ENCODE measurements at places on chromosomes 2 and 18.

DNA sequence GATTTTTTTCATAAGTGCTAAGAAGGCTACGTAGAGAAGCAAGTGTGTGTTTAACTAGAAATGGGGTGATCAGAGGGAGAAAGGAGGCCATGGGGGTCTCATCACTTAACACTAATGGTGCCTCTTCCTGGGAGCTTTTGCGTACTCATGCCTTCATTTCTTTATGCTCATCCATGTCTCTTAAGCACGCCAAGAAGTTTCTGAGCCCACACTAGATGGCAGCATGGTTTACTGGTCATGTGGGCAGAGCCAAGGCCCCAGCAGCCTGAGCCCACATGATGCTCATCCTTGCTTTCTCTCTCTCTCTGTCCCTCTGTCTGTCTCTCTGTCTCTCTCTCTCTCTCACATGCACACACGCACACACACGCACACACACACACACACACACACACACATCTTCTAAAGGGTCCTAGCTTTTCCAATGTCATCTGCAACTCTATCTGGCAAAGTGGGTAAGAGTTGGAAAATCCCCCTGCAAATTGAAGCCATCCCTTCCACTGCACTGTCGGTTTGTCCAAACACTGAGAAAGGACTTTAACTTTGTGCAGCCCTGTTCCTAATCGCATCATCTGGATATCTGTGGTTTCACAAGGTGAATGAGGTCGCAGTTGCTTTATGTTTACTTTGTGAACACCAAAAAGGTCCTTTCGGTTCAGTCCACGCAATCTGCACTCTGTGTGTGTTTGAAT is 137.1 kb upstream of the CCDC68 start:
- peak; percentile 52 for DNase-seq

DNA sequence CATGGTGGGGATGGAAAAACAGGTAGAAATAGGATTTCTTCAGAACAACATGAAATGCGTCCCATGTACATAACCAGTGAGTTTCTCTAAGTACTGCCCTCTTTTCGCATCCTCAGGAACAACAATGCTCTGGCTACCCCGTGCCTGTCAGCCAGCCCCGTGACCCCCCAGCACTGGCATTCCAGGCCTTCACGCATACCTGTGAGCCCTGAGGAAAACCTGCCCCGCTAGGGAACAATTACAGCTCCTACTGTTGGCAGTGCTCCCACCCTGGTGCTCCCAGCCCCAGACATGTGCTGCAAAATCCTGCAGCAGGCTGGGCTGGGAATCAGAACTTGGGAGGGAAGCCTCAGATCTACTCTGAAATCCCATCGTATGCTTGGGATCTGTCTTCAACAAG is 9.1 kb downstream of the SMAD7 start:
- DNase-seq, result no peak

DNA sequence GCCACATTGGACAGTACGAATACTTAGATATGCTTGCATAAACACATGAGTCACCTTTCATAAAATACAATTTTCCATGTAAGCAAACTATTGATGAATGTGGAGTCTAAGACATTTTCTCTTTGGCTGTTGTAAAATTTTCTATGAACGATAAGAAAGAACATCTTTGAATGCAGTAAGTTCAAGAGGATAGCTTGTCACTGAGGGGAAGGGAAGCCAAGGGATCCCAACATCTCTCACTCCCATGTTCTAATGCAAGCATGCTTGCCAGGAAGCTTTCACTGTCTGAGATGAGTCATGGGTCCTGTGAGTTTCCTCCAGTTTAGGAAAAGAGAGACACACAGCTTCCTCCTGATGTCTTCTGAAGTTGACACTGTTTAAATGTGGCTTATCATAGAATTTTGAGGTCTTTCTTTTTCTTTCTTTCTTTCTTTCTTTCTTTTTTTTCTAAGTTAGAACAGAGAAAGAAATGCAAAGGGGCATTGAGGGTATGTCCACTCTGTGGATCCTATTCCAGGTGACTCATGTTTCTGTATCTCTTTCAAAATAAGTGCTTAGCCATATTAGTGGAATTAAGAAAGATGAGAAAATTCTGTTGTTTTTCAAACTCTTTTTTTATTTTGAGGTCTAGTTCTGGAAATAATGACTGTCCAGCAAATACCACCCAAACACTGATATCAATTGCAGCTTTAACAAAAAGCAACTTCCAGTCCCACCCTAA is 146.6 kb downstream of the RDH14 start:
- DNase-seq, result peak; percentile 37

DNA sequence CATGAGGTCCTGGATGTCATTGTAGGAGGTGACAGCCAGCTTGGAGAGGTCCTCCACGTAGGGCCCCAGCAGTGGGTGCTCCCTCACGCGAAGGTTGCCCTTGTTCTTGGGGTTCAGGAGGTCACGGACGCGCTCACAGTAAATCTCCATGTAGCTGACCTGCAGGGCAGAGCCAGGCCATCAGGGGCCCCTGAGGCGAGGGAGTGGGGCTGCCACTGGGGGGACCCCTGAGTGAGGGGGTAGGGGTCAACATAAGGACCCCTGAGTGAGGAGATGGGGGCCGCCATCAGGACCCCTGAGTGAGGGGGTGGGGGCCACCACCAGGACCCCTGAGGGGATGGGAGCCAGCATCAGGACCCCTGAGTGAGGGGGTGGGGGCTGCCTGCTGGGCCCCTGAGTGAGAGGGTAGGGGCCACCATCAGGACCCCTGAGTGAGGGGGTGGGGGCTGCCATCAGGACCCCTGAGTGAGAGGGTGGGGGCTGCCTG is 33.6 kb downstream of the KIF1A start:
- no peak for DNase-seq

GRCh38 chr2:78011251-78011650 is 489.1 kb upstream of the LRRTM4 start:
- DNase-seq, result no peak

Measured in NCI-H446 treated with DMSO at 0.1 percent for 48 hours (cell line).